ENCODE measurements at places on chromosomes 12 and 14.

- no peak for DNase-seq
Observed at GRCh38 chr12:113772505-113773030, 193.6 kb downstream of the RBM19 start.

DNA sequence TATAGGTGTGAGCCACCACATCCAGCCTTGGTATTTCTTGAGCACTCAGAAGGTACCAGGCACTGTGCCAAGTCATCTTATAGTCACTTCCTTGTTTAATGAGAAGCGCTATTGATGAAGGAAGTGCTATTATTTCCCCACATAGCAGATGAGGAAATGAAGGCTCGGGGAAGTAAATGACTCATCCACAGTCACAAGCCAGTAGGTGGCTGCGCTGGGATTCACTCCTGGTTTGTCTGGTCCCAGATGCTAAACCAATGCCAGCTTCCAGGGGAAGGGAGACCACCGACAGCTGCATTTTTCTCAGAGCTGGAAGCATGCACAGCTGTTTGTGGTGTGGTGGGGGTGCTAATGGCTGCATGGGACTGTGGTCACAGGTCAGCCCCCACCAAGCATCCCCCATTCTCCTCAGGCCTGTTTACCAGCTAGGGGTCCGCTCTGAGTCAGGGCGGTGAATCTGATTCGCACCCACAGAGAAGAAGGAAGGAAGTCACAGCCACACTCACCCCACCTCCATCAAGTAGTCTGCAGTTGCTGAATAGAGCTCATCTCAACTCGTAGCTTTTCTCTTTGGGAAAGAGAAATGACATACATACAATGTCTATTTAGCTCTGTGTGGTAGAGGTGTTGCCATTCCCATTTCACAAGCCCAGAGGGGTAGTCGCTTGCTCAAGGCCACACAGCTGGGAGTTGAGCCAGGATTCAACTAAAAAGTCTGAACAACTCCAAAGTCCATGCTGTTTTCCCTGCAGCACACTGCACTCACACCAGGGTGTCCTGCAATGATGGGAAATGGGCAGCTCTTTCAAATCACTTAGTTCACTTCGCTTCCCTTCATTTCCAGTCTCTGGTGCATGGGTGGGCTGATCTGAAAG lies 6.3 kb upstream of the LTBP2 start:
- peak; percentile 49 for DNase-seq

GRCh38 chr12:124722878-124723277 lies 140.8 kb downstream of the SCARB1 start:
- no peak for DNase-seq

GRCh38 chr12:234891-235415 lies 21.0 kb upstream of the SLC6A12 start:
- no peak for DNase-seq

- DNase-seq = no peak
Observed at GRCh38 chr12:124666722-124667259, 99.4 kb upstream of the NCOR2 start.

GRCh38 chr12:94033101-94033500 lies 115.3 kb upstream of the PLXNC1 start:
- DNase-seq = no peak

- DNase-seq = no peak
Observed at GRCh38 chr12:129887101-129887500, 16.7 kb downstream of the TMEM132D start.

GRCh38 chr12:51432921-51433320 lies 8.3 kb downstream of the SLC4A8 start:
- no peak for DNase-seq
